NCI-H1417 (cell line): ENCODE measurements at places on chromosomes 1 and 21.

DNA sequence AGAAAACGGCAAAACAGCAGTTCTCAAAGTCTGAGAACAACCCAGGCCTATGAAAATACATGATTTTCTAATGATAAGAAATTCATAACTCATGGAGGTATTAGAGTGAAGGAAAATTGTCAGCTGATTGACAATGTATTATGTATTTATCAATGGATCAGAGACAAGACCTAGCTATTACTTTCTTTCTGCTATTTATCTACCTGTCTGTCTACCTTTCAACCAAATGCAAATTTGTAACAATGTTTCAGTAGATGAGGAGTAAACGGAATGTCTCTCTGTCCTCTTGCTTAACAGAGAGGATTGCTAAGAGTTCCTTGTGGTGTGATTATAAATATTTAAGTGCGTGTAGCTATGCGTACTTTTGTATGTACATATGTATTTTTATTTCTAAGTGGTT is 568.7 kb upstream of the RGS18 start:
- DNase-seq: no peak

GRCh38 chr1:26483980-26484379 is 11.7 kb downstream of the HMGN2 start:
- DNase-seq: no peak

DNA sequence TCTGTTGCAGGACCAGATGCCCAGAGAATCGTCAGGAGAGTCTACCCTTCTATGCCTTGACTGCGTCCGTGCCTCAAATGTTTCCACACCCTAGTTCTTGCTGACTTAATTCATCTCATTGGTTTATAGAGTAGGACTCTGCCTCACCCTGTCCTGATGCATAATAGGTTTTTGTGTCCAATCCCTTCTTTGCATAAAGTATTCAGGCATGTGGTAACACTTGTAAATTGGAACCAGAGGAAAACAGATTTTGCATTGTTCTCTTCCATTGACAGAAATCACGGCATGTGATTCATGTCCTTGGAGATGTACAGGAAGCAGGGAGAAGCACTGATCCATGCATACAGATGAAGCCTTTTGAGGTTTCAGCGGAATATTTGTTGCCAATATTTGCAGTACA is 29.5 kb downstream of the PLPPR5 start:
- DNase-seq: no peak

GRCh38 chr1:198575292-198575691 is 34.8 kb upstream of the ATP6V1G3 start:
- no peak for DNase-seq

DNA sequence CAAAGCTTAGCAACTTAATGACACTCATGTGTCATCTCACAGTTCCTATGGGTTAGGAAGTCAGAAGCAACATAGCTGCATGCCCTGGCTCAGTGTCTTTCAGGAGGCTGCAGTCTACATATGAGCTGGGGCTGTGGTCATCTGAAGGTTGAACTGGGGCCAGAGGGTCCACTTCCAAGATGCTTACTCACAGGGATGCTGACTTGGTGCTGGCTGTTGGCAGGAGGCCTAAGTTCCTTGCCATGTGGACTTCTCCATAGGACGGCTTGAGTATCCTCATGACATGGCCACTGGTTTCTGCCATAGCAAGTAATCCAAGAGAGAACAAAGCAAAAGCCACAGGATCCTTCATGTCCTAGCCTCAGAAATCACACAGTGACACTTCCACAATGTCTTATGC is 12.1 kb upstream of the FAM43B start:
- no peak for DNase-seq

GRCh38 chr1:76425201-76426145 is 350.9 kb downstream of the ST6GALNAC3 start:
- no peak for DNase-seq

GRCh38 chr1:207245124-207245523 is 76.4 kb upstream of the CD55 start:
- no peak for DNase-seq

- DNase-seq: no peak
Observed at GRCh38 chr1:182134257-182134656, 72.7 kb upstream of the ZNF648 start.

GRCh38 chr1:69967245-69967766 is 238.1 kb downstream of the LRRC40 start:
- no peak for DNase-seq

GRCh38 chr21:46119637-46120271 is 21.8 kb downstream of the COL6A2 start:
- no peak for DNase-seq

DNA sequence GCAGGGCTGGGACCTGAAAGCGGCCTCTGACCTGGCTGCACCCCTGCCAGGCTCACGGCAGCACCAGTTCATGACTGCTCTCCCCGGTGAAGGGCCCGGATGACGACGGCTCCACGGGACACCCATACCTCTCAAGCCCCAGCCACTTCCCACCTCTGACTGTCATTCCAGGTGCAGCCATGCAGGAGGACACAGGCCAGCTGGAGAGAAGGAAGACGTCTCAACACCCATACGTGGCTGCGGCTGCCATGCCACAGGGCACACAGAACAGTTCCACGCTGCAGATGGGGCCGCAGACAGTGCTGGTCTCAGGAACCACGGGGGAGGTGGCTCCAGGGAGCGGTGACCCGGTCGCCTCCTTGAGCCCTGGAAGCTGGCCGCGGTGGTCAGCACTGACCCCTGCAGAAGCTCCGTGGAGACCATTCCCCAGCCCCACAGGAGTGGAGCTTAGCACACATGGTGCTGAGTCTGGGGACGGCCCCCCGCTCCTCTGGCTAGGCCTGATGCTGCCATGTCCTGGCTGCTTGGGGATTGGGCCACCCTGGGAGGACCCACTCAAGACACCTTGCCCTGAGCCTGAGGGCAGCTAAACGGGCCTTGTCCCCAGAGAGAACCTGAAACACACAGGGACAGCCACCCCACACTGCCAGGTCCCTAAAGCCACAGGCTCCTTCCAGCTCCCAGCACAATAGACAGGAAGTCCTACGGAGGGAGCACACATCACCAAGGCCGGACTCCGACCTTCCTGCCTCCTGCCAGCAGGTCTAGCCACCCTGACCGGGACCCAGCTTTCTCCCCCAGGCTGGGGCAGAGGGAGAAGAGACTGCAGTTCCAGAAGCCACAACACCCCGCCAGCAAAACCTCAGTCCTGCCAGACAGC is 8.6 kb downstream of the WNT9A start:
- no peak for DNase-seq

GRCh38 chr1:227437495-227438008 is 119.3 kb upstream of the CDC42BPA start:
- DNase-seq: no peak

DNA sequence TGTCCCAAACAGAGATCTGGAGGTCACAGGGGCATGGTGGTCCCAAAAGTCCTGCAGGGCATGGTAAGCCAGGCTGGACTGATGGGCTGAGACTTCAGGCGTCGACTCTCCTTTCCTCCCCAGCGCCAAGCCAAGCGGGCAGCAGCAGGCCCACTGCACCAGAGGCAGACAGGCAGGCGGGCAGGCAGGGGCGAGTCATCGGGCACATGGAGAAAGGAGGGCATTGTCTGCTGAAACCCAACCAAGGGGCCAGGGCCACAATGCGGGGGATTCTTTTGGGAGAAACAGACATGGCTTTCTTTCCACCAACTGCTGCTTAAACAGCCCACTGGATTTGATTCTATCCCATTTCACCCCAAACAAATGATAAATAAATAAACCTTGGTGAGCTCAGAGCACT is 46.2 kb downstream of the TRABD2B start:
- DNase-seq: no peak

DNA sequence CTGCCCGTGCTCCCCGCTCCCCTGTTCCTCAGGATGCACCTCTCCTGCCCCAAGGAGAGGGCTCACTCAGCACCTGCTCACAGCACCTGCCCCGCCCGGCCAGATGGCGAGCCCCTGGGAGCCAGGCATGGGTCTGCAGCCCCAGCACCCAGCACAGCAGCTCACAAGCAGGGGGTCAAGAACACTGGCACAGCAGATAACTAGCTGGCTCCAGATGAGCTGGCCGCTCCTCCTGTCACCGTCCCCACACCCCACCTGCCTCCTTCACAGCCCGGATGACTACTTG is 20.9 kb upstream of the EVA1B start:
- no peak for DNase-seq

- peak; percentile 21 for DNase-seq
Observed at GRCh38 chr1:94045465-94046056, 75.4 kb downstream of the ABCA4 start.

DNA sequence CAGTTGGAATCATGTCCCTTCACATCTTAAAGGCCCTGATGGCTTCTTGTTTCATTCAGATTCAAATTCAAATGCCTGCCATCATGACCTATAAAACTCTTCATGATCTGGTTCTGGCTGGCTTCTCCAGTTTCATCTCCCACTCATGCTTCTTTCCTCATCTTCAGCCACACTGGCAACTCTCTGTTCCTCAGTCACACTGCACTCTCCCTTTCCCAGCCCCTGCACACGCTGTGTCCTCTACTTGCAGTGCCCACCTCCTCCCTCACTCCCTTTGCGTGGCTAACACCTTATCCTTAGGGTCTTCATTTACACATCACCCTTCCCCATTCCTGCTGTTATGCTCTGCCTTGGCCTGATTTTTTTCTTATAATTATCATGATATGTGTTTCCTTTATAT is 120.6 kb upstream of the LMO4 start:
- DNase-seq: no peak

DNA sequence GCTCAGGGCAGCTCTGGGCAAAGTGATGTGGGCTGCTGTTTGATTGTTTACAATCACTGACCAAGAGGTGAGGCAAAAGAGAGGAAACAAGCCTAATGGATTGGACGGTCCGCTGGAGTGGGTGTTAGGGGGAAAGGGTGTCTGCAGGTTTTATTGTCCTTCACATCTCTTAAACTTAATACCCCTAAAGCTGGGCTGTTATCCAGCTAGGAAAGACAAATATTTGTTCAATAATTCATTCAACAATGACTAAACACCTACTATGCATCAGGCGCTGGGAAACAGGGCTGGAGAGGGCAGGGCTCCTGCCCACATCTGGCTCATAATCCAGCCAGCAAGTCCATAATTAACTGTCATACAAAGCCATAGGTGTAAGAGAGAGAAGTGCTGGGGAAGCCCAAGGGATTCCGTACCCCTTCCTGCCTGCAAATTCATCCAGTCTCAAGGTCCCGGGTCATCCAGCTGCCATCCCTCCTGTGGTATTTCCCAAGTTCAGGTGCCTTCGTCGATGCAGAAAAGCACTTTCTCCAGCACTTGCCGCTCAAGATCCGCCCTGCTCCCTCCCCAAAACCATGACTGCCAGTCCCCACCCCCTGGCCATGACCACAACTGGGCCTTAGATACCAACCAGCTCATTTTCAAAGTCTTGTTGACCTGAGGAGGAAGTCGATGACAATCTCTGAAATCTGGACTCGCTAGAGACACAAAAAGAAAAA is 10.7 kb downstream of the TMEM63A start:
- peak; percentile 67 for DNase-seq

- DNase-seq: no peak
Observed at GRCh38 chr1:222019029-222019428, 277.1 kb upstream of the DUSP10 start.

- no peak for DNase-seq
Observed at GRCh38 chr1:206021008-206021625, 2.6 kb downstream of the CTSE start.

GRCh38 chr1:211653293-211653692 is 22.1 kb downstream of the NEK2 start:
- DNase-seq: no peak

- no peak for DNase-seq
Observed at GRCh38 chr1:50265790-50266314, 157.1 kb downstream of the ELAVL4 start.

DNA sequence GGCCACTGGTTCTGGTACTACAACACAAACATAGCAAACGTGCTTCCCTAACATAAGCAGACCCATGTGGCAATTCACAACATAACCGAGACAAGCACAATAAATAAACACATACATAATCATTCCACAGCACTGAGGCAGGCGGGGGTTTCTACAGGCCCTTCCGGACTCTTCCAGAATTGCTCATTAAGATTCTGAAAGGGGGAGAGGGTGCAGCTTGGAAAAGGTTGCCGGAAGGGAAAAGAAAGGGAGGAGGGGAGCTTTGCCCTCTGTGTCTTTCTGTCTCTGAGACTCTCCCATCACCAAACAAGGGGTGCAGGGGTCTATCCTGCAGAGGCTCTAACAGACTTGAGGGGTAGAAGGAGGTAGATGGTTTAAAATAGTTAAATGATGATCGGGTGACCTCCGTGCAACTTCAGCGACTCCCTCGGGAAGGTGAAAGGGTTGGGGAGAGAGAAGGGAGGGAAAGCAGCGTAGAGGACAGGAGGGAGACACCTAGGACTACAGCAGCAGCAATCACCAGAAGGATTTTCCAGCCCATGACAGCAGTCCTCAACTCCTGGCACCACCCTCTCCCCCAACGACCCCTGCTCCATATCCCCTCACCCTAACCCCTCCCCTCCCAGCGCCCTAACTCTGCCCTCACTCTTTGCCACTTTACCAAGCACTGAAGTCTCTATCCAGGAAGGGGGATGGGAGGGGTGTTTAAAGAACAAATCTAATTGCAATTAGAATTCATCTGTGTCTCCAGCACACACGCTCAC is 365.5 kb upstream of the ESRRG start:
- peak; percentile 38 for DNase-seq

DNA sequence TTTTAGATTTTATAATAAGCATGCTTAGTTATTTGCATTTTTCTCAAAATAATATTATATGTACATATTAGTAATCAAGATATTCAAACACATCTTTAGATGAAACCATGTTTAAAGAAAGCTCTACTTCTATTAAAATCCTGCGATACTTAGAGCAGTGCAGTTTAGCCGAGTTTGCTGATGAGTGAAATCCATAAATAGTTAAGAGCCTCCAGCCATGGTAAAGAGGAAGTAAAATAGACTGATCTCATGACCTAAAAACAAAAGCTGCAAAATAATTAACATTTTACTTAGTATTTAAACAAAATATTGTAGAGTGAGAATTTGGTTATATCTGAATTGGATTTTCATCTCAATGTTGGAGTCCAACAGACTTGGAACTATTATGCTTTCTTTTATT is 147.4 kb upstream of the NRIP1 start:
- DNase-seq: no peak

GRCh38 chr1:203175827-203176241 is 208 bp upstream of the MYBPH start:
- DNase-seq: no peak

DNA sequence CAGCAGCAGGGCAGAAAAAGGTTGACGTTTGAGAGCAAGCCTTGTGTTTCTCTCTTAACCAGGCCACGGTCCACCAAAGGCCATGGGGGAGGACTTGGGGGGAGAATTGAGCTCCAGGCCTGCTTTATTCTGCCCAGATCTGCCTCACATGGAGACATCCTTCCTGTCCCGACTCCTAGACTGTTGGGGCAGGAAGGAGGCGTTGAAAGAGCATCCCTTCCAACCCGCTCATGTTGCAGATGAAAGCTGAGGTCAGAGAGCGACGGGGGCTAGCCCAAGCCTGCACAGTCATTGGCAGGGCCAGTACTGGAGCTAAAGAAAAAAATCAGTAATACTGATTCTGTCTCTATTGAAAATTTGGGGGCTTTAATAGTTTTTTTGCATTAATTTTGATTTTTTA is 46.6 kb downstream of the MYOM3 start:
- no peak for DNase-seq
